Stimulated activated CD8-positive, alpha-beta memory T cell treated with anti-CD3 and anti-CD28 coated beads, Interleukin-4, amount 100 ng/mL, for 1 hour (primary cell): ENCODE measurements at places on chromosomes 1 and 21.
A peak's percentile ranks its signal among the peaks of the same experiment; 100 is the strongest.

- DNase-seq, result no peak
Measured at GRCh38 chr1:53367503-53368313, 39.8 kb upstream of the LRP8 start.

GRCh38 chr1:30735124-30735523 lies 11.7 kb upstream of the MATN1 start:
- DNase-seq, result no peak

DNA sequence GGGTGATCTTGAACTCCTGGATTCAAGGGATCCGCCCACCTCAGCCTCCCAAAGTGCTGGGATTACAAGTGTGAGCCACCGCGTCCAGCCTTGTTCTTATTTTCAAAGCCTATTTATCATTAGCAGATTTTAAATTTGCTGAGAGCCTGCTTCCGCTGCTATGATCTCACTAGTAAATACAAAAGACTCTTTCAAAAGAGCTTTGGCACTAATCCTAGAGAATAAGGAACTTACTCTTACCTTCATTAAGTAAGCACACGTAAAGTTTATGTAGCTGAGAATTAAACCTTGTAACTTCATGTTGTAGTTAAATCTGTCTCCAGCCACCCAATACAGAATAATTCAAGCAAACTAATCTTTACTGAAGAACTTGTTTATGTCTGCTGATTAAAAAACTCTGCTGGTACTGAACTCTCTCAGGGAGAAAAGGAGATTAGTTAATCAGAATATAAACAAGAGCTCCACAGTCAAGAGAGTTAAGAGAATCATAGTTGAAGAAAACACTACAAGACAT lies 72.3 kb downstream of the RUSC1 start:
- no peak for DNase-seq

- DNase-seq, result no peak
Measured at GRCh38 chr1:19433719-19433998, 51.7 kb downstream of the CAPZB start.

DNA sequence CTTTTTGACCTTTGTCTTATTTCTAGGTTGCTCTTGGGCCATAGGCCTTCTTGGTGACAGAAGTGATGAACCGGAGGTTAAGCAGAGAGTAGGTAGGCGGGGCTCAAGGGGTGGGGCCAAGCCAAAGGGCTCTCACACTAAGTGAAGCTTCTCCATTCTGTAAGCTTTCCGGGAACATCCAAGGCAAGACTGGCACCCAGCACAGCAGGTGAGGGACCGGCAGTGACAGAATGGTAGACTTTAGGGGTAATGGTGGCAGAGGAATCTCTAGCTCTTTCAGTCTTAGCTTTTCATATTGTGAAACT lies at the start of gene TNFAIP8L2:
TSS of gene TNFAIP8L2 (plus strand) at position 135 of the 305 bp plus-strand sequence. CDS start 2,049 bp downstream, outside the sequence.
- peak; percentile 56 for DNase-seq

GRCh38 chr1:52601991-52602855 lies at the start of gene GPX7:
GPX7 (plus strand) TSS chr1:52602371; CDS start chr1:52602410, 39 bp downstream.
- peak; percentile 34 for DNase-seq

- no peak for DNase-seq
Measured at GRCh38 chr1:223338811-223339746, 24.9 kb downstream of the SUSD4 start.
